ENCODE measurements at places on chromosomes 3 and 15.

DNA sequence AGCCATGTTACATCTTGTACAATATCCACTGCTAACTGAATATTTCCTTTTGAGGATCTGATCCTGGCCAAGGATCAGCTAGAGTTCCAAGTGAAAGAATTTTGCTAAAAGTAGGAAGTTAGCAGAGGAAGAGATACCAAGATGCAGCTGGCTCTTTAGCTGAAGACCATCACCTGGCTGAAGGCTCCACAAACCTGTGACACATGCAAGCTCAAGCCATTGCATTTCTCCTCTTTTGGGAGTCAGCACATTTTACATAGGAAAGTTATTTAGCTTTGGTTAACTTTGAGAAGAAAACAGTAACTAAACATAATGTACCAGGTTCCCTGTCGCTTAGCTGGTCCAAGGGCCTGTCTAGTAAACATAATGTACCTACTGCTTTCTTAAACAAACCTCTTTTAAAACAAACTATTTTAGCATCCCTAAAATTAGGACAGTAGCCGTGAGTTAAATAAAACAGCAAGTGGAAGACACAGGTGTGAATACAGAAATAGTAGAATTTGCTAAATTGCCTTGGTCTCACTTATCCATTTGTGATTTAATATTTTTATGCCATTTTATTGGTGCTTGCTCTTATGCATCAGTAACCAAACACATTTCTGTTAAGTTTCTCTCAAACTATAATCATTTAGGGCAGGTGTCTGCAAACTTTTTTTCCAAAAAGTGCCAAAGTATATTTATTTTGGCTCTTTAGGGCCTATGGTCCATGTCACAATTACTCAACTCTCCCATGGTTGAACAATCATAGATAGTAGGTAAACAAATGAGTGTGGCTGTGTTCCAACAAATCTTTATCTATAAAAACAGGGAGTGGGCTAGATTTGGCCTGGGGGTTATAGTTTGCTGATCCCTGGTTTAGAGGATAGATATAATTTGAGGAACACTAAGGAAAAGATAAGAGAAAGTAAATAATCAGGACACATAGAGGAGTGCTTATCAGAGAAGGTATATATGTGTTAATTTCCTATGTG, 11.2 kb downstream of the GCSAM start:
- no peak for DNase-seq

- no peak for DNase-seq
Measured at GRCh38 chr3:180409170-180409569, 192.8 kb upstream of the TTC14 start.

- DNase-seq: no peak
Measured at GRCh38 chr15:56028430-56028829, 35.0 kb upstream of the NEDD4 start.

- DNase-seq: no peak
Measured at GRCh38 chr3:48593337-48593736, 1.8 kb downstream of the COL7A1 start.

DNA sequence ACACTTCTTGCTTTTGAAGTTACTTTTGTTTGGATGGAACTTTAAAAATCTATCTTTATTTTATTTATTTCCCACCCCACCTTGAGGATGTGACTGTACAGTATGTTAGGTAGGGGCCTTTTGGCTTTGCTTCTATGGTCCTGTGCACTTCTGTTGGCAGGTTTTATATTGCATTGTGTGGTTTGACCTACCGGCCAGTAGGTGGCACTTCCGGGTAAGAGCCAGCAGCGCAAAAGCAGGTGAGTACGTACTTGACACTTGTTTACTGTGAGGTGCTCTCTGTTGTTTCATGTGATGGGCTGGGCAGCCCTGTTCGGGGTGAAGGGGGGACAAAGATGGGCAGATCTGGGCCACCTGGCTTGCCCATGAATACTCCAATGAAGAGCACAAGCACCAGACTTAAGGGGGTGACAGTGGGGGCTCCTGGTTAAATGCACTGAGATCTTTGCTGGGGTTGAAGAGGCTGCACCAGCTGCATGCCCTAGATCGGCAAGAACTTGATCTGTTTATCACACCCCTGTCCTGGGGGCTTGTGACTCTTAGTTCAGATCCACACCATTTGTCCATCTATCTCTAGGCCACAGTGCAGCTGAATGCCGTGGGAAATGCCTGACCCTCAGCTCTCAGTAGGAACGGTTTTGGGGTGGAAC, 131.6 kb downstream of the NLGN1 start:
- peak; percentile 41 for DNase-seq

DNA sequence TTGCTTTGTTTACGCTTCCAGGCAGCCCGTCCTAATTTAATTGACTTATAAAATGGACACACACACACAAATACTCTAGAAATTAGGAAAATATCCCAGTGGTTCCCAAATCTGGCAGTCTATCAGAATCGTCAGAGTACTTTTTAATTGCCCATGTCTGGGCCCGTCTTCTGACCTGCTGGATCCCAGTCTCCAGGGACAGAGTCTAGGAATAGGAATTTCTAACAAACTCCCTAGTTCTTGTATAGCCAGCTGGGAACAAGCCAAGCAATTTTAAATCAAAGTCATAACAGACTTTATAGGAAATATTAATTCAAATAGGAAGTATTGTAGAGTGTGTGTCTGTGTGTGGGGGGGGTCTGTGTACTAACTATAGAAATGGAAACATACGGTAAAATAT, 33.4 kb downstream of the LDHAL6B start:
- DNase-seq: no peak

GRCh38 chr3:186444288-186444687, 82.3 kb upstream of the DGKG start:
- DNase-seq: no peak

DNA sequence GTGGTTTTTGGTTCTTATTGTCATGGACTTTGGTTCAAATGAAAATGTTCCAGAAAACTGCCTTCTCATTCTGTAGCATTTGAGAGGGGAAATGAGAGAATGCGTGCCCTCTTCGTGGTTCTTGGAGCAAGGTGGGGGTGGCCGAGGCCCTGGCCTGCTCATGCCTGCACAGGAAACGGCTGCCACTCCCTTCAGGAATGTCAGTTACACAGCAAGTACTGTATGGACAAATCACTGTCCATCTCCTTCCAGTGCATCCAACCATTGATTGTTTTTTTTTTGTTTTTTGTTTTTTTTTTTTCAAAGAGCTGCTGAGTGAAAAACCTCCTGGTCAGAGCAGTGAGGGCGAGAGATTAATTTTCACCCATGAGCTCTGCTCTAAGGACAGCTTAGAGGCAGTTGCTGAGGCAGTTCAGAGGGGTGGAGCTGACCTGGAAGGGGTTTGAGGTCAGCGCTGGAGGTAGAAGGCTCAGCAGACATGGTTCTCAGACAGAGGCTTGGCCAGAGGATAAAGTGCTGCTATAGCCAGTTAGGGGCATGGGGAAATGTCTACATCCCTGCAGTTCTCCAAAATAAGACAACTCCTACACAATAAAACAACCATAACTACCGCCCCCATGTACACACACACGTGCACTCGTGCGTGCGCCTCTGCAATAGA, 20.2 kb upstream of the KIF23 start:
- no peak for DNase-seq
